ENCODE measurements at places on chromosomes 3 and 15.

GRCh38 chr3:126573492-126574117, 14.9 kb upstream of the C3orf22 start:
- peak; percentile 63 for DNase-seq

GRCh38 chr3:152780553-152780952, 54.4 kb upstream of the P2RY1 start:
- DNase-seq: no peak

- DNase-seq: no peak
Observed at GRCh38 chr3:134611516-134611915, 39.3 kb downstream of the KY start.

DNA sequence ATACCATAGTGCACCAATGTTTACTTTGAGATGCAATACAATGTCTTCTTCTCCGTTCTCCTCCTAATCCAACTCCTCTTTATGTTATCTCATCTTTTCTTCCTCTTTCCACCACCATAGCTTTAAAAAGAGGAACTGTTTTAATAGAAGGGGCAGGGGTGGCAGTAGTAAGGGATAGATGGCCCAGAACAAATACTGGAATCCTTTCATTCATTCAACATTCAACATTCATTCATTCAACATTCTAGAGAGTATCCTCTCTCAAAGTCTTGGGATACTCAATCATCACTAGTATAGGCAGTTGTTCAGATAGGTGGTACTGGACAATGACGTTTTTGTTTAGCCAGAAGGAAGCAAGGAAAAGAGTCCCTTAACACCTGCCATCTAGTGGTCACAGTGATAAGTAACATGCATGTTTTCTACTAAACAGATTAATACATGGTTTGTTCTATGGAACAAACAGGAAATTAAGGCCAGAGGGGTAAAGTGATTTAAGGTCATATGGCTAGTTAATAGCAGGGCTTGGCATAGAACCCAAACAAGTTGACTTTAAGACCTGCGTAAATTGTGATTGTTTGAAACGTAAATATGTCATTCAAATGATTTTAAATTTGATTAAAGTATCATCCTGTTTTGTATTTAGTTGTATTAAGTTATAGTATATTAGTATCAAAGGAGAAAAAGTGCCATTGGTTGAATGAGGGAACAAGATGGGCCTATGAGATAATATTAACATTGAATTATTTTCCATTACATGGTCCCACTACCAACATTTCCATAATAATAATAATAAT, 26.9 kb upstream of the EHHADH start:
- no peak for DNase-seq

DNA sequence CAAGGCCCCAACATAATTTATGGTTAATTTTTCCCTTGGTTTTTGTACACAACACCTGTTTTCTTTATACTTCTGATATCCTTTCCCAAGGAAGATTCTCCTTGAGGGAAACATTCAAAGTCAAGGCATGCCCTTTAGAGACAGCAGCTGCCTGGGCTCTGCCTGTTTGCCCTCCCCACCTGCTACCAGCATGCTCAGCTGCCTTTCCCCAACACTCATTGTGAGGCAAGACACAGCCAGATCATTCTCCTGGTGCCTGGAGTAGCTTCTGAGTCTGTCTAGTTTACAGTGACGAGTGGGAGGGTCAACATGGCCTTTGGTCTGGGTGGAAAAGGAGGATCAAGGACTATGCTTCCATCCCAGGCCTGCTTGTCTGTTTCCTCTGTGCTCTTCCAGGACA, 132.5 kb downstream of the EPHB1 start:
- DNase-seq: no peak

DNA sequence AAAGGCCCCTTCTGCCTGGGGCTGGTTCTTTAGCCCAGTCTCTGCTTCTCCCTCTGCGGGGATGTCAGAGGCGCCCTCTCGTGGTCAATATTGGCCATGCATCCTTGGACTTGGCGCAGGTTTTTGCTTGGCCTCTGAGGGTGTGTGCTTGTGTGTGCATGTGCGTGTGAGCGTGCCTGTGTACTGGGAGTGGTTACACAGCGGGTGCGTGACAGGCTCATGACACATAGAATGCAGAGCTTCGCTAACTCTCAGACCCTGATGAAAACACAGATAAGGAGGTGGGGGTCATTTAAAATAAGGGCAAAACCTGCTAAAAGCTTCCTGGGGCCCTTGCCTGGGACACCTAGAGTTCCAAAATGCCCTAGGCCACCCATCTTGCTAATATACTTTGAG, 160.9 kb downstream of the SMAD6 start:
- peak; percentile 95 for DNase-seq

GRCh38 chr15:101191242-101191641, 60.6 kb downstream of the CHSY1 start:
- no peak for DNase-seq

GRCh38 chr15:88830016-88830415, 26.8 kb downstream of the ACAN start:
- DNase-seq: no peak

- DNase-seq: no peak
Observed at GRCh38 chr15:83767741-83768140, 113.8 kb downstream of the ADAMTSL3 start.

- no peak for DNase-seq
Observed at GRCh38 chr3:228442-229182, 32.0 kb downstream of the CHL1 start.

- no peak for DNase-seq
Observed at GRCh38 chr3:197181741-197182140, 116.7 kb downstream of the DLG1 start.

DNA sequence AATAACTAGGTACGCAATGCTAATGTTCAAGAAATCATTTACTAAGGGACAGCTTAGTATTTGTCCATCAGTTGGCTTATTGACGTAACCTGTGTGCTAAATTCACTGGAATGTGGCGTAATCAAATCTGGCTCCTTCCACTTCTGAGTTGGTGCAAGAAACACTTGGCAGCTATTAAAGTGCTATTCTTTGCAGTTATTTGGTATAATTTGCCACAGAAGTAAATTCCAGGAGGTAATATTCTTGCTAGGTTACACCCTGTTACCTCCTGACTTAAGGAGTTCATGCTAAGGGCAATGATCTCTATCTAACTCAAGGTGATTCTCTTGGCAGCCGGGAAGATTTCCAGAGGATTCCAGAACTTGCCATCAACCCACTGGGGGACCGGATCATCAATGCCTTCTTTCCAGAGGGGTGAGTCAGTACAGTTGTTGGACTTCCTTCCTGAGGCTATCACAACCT, 25.5 kb downstream of the CHP1 start:
- no peak for DNase-seq

DNA sequence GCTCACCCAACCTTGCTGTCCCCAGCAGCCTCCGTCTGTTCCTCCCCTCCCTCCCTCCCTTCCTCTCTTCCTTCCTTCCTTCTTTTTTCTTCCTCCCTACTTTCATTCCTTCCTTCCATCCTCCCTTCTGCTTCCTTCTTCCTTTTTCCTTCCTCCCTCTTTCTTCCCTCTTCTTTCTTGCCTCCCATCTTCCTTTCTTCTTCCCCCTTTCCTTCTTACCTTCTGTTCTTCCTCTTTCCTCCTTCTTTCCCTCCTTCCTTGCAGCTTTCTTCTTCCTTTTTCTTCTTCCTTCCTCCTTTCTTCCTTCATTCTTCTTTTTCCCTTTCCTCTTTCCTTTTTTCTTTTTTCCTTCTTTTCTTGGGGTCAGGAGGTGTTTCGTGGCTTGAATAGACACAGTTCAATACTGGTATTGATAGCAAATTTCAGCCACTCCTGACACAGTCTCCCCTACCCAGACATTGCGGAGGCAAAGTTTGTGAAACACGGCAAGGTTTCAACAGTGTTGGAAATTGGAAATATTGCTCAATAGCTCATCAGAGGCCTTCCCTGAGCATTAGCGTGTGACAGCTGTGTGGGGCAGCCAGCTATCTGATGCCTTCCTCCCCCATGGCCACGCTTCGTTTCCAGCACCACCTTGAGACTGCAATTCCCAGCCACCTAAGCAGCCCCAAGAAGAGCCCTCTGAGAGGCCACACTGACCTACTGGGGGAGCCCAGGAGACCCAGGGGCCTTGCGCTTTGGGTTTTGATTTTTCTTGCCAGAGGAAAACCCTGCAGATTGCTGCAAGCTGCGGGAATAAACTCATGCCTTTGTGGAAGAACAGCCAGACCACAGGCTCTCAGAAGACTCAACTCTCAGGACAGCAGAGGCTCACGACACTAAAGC, 82.2 kb downstream of the KLF15 start:
- no peak for DNase-seq

- no peak for DNase-seq
Observed at GRCh38 chr15:68525815-68526214, 53.0 kb upstream of the CORO2B start.

DNA sequence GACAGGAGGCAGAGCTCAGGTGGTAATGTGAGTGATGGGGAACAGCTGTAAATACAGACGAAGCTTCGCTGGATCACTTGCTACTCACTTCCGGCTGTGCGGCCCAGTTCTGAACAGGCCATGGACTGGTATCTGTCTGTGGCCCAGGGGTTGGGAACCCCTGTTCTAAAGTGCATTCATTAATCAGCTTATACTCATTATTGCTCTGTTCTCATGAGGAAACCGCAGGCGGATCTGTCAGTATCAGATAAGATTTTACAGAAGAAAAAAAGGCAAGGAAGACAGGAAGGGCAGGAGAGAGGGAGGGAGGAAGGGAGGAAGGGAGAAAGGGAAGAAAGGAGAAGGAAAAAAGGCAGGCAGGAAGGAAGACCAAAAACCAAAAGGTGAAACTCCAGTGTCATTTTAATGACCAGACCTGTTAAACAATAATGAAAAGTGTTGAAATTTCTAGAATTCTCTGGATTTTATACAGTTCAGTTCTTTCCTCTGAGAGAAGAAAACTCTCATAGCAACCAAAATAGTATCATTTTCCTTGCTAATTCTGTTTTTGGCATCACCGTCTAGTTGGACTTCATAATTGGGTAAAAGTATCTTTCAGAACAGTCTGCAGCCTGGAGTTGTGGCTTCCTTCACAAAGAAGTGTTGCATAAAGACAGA, 128.0 kb upstream of the PROK2 start:
- no peak for DNase-seq

- peak; percentile 32 for DNase-seq
Observed at GRCh38 chr3:44021651-44022594, 219.8 kb upstream of the TOPAZ1 start.

DNA sequence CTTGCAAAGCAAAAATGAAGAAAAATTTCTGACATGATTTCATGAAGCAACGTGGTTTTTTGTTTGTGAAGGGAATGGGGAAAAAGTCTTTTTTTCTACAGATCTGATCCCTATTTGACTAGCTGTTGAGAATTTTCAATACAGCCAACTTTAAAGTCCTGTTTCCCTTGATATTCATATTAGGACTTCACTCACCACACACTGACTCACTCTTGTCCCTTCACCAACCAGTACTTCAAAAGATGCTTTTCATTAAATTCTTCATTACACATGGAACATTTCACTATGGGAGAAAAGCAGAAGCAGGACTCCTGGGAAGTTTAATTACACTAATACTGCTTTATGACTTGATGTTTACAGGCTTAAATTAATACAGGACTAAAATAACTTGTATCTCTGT, 16.6 kb downstream of the TRANK1 start:
- DNase-seq: no peak

- DNase-seq: no peak
Observed at GRCh38 chr3:33482111-33482521, 41.9 kb upstream of the UBP1 start.

- no peak for DNase-seq
Observed at GRCh38 chr15:39246523-39246922, 334.4 kb upstream of the THBS1 start.

- peak; percentile 83 for DNase-seq
Observed at GRCh38 chr3:134640872-134641470, 9.9 kb downstream of the KY start.

DNA sequence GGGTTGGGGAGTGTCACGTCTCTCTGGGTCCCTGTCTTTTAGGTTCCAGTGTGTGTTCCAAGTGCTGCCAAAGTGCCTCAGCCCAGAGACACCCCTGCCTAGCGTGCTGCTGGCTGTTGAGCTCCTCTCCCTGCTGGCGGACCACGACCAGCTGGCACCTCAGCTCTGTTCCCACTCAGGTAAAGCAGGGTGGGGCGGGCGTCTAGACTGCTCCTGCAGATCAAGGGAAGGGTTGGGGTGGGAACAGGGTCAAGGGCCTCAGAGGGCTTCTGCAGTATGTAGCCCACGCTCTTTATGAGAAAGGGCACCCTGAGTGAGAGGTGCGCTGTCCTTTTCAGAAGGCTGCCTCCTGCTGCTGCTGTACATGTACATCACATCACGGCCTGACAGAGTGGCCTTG, 17.2 kb downstream of the ATRIP start:
- no peak for DNase-seq

DNA sequence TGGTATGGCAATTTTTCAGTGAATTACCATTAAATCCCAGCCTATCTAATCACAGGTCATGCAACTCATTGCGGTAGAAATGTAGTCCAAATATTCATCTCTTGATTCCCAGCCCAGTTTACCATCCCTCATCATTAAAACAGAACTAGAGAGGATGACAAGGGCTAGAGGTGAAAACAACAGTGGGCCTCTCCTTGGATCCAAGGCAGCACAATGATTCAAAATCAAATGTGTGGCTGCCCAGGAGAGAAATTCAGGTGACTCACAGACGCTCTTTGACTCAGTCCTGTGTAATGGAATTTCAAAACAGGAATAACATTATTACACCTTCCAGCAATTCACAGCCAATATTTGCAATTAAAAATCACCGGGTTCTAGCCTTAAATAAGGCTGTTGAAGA, 246.5 kb downstream of the TBL1XR1 start:
- DNase-seq: no peak

GRCh38 chr3:122714273-122714672, 33.6 kb downstream of the PARP14 start:
- DNase-seq: no peak

DNA sequence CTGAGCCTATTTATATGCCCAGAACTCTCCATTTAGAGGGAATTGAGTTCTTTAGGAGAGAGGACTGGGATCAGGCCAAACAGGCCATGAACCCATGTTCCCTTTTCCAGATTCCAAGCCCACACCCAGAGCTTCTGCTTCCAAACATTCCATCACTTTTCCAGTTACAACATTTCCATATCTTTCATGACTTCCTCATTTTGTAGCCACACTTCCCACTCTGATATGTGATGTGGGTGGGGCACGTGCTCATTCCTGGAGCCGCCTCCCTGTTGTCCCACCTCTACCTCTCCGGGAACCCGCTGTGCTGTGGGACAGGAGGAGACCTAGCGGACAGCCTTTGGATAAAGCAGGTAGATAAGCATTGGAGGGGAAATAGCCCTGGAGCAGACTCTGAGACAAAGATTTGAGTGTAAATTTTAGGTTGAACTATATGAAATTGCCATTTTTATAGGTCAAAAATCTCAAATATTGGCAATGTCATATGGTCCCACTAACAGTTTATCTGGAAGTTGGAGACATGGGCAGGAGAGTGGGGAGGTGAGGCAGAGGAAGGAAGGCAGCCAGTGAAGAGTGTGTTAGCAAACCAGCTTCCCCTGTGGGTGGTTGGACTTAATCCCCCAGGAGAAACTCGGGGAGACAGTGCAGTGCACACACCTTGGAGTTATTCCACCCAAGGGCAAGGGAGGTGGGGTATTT, 31.8 kb downstream of the CYP8B1 start:
- DNase-seq: no peak

DNA sequence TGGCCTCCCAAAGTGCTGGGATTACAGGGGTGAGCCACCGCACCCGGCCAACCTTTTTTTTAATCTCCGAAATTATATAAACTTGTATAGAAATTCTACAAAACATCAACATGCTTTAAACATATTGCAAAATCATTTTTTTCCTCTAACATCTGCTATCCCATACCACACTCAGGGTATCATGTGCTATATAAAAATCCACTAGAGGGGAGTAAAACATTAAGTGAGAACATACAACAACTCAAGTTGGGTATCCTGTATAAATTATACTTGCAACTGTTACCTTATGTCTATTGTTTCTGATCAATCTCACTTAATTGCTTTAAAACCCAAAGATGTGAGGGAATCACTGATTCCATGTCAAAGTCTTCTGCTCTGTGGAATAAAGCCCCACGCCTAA, 71.9 kb upstream of the FBN1 start:
- no peak for DNase-seq
